Esophagus muscularis mucosa (tissue), 4 donors: ENCODE measurements at places on chromosomes 2 and 18.
A peak's percentile ranks its signal among the peaks of the same experiment; 100 is the strongest.

DNA sequence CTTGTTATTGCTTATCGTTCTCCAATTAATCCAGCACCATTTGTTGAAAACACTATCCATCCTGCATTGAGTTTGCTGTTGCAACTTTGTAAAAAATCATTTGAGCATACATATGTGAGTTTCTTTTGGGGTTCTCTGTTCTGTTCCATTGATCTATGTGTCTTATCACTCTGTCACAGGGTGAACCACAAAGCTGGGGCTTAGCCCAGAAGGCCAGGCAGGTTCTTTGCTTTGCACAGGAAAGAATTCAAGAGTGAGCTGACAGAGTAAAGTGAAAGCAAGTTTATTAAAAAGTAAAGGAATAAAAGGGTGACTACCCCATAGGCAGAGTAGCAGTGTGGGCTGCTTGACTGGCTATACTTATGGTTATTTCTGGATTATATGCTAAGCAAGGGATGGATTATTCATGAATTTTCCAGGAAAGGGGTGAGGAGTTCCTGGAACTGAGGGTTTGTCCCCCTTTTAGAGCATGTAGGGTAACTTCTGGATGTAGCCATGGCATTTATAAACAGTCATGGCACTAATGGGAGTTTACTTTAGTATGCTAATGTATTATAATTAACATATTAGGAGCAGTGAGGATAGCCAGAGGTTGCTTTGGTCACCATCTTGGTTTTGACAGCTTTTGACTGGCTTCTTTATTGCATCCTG, 46.8 kb downstream of the RNF138 start:
- no peak for DNase-seq

DNA sequence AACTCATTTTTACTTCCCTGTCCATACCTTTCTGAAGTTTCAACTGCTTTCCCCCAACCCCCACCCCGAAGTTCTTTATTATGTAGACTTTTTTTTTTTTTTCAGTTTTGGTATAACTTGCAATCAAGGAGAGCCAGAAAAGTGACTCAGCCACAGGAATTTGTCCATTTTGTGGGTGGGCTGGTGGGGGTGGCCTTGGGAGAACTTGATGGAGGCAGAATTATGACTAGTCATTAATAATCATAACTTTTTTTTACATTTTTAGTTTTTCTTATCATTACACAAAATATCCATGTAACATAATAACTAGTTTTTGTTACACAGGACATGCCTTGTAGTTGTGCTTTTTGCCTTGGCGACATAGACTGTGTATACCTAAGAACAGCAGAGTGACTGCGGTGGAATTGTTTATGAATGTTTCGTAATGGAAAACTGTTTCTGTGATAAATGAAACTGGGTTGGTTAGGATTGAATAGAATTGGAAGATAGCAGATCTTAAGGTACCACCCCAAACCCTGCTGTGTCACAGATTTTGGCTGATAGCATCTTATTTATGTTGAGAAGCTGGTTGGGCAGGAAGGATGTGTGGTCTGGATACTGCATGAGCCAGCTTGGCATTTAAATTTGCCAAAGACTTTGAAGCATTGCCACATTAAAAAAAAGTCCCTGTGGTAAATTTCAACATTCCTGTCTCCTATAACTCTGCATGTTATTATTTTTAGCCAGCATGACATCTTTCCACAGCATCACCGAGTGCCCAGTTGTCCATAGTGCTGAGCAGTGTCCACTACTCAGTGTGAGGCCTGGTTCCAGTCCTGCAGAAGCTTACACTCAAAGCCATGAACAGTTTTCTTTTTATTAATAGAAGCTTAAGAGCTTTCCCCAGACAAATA, 30.7 kb downstream of the LYPD6B start:
- no peak for DNase-seq

GRCh38 chr2:167342769-167343168, 454.5 kb downstream of the XIRP2 start:
- DNase-seq: no peak

DNA sequence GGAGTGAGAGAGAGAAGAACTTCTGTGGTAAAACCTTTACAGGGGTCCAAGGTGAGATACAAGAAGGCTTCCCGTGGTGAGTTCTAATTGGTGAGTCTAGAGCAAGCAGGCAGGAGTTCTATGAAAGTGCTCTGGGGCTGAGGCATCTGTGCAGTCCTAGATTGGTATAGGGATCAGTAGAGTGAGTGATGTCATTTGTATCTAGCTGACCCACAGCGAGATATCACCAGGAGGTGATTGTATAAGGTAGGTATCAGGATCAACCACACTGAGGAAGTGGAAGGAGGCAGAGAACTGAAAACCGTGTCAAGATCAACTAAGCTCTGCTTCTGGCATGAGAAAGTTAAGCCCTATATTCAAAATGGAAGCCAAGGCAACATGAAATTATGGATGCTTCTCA, 1648.9 kb upstream of the TMEFF2 start:
- DNase-seq: no peak

- peak; percentile 55 for DNase-seq
These were observed 176.2 kb upstream of the EPAS1 start for GRCh38 chr2:46120792-46121555.

- DNase-seq: no peak
These were observed 95.5 kb downstream of the CABYR start for GRCh38 chr18:24234330-24234729.

DNA sequence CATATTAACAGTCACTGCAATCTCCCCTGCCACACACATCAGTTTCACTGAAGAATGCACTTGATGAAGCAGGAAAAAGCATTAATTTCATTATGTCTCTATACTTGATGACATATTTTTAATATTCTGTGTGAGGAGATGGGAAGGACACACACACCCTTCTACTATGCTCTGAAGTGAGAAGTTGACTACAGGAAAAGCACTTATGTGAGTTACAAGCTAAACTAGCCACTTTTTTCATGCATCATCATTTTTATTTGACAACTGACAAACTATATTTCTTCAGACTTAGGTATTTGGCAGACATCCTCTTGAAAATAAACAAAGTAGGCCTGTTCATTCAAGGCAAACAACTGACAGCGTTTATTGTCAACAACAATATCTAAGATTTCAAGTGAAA, 150.4 kb upstream of the ID2 start:
- no peak for DNase-seq

GRCh38 chr18:73288813-73289212, 421.0 kb upstream of the NETO1 start:
- no peak for DNase-seq

DNA sequence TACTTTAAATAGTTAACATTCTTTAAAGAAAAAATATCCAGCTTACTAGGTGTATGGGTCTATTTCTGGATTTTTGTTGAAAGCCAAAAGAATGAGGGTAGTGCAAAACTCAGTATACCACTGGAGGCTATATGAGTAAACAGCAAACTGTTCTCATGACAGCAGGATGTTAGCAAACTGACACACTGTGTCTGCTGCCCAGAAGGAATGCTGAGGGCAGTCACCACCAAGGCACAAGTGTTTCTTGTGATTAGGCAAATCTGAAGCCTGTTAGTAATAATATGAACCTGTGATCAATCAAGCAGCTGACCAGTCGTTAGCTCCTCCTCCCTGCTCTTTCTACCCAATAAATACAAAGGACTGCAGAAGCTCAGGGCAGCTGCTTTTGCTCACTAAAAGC, 50.5 kb upstream of the SULT1C3 start:
- no peak for DNase-seq

GRCh38 chr2:180647221-180647620, 333.2 kb upstream of the UBE2E3 start:
- DNase-seq: no peak

DNA sequence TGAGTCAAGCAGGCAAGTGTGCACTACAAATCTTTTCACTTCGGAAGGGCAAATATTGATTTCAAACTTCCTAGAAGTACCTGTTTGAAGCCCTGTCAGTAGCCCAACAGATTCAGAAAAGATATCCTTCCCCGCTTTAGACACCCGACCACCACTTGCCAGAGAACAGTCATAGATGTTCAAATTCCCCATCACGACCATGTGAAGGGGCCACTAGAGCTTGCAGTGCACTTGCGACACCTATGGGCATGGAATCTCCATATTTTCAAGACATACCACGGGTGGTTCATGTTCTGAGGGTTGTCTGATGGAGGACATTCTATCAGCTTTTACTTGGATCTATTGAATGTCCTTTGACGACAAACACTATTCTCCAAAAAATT, 23.8 kb downstream of the GNLY start:
- DNase-seq: no peak

DNA sequence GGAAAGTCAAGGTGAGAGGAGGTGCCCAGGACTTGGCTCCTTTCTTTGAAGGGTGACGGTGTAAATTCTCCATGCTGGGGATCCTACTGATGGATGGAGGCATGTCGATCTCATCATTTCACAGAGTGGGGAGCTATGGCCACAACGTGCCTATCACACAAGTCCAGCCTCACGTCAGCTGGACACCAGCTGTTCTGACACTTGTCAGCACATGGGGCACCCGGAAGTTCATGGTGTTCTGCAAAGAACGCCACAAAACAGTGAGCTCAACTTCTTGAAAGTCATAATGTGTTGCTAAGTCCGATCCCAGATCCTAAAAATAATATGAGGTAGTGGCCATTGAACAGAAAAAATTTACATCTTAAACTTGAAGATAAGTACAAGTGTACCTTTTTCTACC, 12.3 kb downstream of the PAX8 start:
- DNase-seq: no peak

GRCh38 chr2:1020206-1020605, 69.6 kb downstream of the SNTG2 start:
- no peak for DNase-seq

- no peak for DNase-seq
These were observed 37.1 kb downstream of the SH2D6 start for GRCh38 chr2:85455552-85456090.

GRCh38 chr2:19538411-19538963, 180.1 kb upstream of the OSR1 start:
- DNase-seq: peak; percentile 82

DNA sequence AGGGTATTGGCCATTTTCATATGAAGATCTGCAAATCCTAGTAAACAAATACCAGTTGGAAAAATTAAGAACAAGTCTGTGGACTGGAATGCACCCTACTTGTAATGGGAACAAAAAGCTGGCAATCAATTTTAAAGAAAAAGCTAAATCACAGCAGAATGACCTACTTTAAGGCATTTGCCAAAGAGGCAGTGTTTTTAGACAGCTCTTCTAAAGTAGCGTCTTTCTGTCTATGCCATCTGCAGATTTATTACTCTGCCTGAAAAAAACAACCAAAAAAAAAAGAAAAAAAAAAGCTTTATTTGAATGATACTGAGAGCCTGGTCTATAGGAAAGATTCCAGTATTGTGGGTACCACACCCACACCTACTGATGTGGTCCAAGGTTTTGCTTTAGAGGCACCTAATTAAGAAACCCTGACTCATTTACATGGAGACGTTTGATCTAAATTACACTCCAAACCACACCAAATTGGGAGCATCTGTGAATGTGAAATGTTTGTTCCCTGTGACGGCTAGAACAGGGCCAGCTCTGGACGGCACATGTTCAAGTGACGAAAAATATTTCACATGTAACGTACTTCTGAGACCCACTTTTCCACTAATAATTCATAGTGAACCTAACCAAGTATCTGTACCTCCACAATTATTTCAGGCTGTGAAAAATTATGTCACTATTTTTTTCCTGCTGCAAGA, 597.1 kb downstream of the ARHGAP15 start:
- DNase-seq: no peak

GRCh38 chr2:68185541-68186164, 28.0 kb downstream of the PNO1 start:
- no peak for DNase-seq

- DNase-seq: no peak
These were observed 145.4 kb upstream of the RAB12 start for GRCh38 chr18:8463791-8464190.

DNA sequence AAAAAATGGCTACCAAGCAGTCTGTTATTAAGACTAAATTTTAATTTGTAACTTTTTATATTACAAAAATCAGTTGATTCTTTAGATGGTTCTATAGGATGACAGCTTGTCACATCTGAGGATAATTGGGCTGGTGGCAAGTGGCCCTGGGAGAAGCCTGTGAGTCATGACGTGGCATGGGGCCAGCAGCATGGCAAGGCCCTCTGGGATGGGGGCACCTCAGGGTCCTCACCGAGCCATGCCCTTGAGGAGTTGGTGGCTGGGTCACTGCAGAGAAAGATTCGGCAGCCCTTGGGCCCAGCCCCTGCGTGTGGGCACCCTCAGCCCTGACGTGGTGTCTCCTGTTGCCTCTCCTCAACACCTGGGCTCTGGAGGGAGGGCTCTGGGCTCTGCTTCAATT, 49.7 kb downstream of the STK25 start:
- DNase-seq: no peak

GRCh38 chr2:129296396-129296795, 683.1 kb upstream of the RAB6C start:
- DNase-seq: no peak

GRCh38 chr2:217279556-217279955, 419.7 kb upstream of the TNP1 start:
- DNase-seq: no peak

DNA sequence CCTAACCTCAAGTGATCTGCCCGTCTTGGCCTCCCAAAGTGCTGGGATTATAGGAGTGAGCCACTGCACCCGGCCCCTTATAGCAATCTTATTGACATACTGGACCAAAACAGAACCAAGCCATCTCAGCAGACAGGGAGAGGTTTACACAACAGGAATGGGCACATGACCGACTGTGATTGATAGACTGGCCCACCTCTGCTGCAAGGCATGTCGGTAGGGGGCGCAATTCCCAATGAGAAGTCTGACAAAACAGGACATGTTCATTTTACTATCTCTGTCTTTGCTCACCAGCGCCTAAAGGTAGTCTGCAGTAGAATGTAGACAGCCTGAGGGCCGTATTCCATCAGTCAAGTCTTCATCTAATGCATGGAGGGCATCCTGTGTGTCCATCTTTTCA, 2.0 kb downstream of the LYPD6B start:
- peak; percentile 78 for DNase-seq

DNA sequence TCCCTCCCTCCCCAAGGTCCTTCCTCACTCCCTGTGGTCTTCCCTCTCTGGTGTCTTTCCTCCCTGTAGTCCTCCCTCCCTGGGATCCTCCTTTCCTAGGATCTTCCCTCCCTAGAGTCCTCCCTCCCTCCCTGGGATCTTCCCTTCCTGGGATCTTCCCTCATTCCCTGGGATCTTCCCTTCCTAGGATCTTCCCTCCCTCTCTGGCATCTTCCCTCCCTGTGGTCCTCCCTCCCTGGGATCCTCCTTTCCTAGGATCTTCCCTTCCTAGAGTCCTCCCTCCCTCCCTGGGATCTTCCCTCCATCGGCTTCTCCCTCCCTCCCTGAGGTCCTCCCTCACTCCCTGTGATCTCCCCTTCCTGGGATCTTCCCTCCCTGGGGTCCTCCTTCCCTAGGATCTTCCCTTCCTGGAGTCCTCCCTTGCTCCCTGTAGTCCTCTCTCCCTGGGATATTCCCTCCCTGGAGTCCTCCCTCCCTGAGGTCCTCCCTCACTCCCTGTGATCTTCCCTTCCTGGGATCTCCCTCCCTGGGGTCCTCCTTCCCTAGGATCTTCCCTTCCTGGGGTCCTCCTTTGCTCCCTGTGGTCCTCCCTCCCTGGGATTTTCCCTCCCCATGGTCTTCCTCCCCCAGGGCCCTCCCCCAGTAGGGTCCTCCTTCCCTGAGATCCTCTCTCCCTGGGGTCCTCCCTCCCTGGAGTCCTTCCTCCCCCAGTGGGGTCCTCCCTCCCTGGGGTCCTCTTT, 23.0 kb downstream of the STK25 start:
- DNase-seq: no peak
